Mucosa of gallbladder (tissue), 1 donor: ENCODE measurements at places on chromosomes 6 and 20. TPM values are rescaled to one million over a fixed set of nuclear protein-coding genes. Genes with fewer than 3 reads are reported as not detected.

GRCh38 chr20:44309763-44310663 lies 989 bp downstream of the FITM2 start:
- no peak for DNase-seq

GRCh38 chr20:51095633-51096521 lies 73.0 kb upstream of the KCNG1 start:
- no peak for DNase-seq

DNA sequence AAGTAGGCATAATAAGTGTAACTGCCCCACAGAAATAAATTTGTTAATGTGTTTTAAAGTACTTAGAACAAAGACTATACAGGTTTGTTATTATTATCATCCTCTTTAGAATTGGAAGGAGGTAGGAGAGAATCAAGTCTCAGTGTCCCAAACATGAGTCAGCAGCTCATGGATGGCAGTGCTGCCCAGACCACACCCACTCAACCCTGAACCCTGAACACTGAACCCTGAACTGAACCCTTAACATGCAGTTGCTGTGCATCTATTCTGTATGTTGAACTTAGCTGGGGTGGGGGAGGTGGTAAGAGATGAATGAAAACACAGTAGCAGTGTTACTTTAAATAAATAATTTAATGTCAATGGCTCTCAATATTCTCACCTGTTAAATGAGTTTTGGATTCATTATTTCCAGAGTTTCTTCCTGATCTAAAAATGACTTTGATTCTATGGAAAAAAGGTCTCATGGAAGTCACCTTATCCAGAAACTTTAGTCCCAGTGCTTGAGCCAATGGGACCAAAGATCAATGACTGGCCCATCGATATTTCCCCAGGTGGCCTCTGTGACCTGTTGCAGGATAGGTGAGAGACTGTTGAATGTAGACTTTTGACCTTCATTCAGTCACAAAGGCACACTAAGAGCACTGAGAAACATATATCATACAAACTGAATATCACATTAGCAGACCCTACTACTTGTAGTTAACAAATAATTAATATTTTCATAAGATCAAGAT lies 3.1 kb upstream of the ANKRD66 start:
- DNase-seq, result no peak

Gene LPA
- 1.3 TPM for total RNA-seq

DNA sequence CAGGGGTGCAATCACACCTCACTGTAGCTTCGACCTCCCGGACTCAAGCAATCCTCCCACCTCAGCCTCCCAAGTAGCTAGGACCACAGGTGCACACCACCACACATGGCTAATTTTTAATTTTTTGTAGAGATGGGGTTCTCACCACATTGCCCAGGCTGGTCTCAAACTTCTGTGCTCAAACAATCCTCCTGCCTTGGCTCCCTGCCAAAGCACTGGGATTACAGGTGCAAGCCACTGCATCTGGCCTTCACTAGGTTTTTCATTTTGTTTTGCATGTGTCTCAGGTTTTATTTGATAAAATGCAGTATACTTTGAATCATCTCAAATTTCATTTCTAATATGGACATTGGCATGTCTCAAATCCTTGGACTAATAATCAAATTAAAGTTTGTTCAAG lies 98.7 kb downstream of the SLC16A10 start:
- DNase-seq, result no peak

- no peak for DNase-seq
Observed at GRCh38 chr20:8183526-8183925, 51.5 kb downstream of the PLCB1 start.

DNA sequence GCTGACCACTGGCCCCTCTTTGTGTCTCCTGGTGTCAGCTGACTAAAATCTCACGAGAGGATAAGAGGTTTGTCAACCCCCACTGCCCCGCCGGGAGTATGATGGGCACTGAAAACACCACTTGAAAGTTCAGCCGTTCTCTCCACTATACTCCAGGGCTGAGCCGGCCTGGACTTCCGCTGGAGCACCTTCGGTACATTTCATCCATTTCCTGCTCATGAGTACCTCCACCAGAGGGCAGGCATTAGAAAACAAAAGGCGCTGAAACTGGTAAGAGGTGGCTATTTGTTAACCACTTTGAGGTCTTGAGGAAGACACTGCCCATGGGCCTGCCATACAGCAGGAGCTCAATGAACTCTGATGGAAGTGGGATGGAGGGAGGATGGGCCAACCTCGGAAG lies 17.9 kb upstream of the ANKRD60 start:
- DNase-seq, result no peak

DNA sequence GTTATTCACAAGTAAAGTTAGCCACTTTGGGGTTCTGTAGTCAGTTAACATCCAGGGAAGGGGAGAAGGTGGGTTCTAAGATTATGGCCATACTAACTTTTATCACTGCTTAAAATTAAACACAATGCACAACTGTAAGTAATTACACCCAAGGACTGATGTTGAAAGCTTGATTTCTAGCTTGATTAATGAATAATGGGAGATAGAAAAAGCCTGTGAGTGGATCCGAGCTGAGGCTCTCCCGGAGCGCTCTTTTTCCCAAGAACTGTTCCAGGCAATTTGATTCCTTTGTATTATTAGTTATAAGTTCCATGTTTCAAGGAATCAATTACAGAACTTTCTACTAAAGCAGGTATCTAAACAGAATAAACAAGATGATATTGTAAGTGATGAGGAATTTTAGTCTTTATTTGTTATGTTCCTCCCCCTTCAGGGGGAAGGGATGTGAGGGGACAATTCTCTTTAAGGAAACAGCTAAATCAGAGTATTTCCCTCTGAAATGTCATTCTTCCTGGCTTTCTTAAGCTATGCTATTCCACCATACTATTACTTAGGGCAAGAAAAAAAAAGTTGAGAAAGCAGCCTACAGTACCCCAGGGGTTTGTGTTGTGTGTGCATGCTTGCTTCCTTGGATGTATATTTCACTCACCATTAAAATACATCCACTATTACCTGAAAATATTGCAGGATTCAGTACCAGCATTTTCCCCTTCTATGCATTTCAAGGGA lies 3.8 kb downstream of the TSHZ2 start:
- no peak for DNase-seq

DNA sequence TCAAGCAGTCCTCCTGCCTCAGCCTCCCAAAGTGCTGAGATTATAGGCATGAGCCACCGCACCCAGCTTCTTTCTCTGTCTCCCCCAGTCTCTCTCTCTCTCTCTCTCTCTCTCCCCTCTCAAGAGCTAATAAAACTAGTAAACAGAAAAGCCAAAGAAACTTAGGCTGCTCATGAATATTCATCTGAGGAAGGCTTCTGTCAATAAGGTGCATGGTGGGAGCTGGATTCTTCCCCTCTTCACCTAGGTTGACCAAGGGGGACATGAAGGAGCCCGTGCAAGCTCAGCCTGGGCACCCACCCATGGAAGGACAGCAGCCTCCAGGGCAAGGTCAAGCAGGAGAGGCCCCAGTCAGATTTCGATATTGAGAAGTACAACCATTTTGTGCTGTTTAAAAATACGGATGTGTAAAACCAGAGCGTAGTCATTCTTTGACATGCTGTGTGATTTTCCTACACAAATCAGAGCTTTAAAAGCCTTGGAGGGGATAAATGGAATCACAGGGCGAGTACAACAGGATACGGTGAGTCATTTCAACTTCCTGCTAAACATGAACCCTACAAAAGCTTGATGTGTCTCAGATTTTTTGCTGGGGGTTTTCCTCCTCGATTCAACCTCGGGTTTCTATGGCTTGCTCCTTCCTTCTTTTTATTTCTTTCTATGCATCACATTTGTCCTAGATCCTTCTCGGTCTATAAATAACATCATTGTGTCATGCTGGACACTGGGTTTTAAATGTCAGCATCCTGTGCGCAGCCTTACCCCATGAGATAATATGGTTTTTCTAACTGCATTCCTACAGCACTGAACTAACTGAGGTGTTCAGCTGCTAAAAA lies 368.9 kb upstream of the JARID2 start:
- DNase-seq, result no peak

GRCh38 chr6:119207971-119208725 lies 129.7 kb upstream of the FAM184A start:
- no peak for DNase-seq

DNA sequence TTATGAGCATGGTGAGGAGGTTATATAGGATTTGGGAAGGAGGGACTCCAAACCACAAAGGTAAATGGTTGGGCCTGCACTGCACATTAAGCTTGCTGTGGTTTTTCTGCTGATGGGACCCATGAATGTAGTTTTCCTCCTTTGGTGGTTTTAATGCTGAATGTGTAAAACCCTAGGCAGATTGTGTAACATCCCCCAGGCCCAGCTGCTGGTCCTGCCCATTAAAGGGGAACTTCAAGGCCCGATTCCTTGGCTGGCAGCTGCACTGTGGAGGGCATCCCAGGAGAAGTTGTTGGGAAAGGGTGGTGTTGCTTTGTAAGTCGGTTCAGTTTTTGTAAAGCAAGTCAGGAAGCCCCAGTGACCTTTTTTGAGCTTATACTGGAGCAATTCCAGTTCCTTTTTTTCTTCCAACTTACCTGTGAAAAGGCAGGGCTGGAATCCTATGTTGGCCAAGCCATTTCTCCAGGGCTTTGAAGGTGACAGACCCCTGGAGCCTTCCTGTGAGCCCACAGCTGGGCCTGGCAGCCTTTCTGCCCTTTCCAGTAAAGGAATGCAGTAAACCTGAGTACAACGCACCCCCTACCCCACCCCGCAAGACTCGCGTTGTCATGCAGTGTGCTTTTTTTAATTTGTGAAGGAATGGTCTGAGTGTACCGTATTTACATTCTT lies 43.1 kb upstream of the NAA20 start:
- peak; percentile 53 for DNase-seq

DNA sequence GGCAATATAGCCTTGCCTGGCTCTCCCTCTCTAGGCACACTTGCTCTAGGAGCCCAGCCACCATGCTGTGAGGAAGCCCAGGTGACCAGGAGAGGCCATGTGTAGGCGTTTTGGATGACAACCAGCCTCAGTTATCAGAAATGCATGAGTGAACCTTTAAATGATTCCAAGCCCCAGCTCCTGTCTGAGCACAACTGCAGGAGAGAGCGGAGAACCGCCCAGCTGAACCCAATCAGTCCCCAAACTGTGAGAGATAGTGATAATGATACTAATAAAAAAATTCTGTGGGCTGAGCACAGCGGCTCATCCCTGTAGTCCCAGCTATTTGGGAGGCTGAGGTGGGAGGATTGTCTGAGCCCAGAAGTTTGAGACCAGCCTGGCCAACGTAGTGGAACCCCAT lies 83.8 kb upstream of the TOX2 start:
- no peak for DNase-seq

Gene FBXO9
- total RNA-seq, result 88.1 TPM

GRCh38 chr6:4270776-4271175 lies 135.4 kb upstream of the ECI2 start:
- DNase-seq, result no peak

Gene GGTLC1
- 0.40 TPM for total RNA-seq

- DNase-seq, result no peak
Observed at GRCh38 chr6:1594445-1595200, 15.1 kb upstream of the FOXC1 start.
